Stimulated activated CD8-positive, alpha-beta memory T cell treated with anti-CD3 and anti-CD28 coated beads, Interleukin-4, amount 100 ng/mL, for 24 hours (primary cell): ENCODE measurements at places on chromosomes 11 and 22.

DNA sequence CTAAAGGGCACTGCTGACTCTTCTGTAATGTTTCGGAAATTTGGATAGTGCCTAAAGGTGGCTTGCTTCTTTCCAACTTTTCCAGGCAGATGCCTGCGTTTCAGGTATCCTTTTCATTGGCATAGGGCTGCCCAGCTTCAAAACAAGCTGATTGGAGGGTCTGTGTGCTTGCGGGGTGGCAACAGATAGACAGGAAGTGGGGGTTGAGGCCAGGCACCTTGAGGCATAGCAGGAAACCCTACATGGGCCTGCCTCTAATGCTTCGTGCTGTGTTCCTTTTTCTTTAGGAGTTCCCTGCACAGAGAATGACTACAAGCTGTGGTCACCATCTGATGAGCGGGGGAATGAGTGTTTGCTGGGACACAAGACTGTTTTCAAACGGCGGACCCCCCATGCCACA is 92.2 kb upstream of the SORL1-AS1 start:
- DNase-seq = no peak

GRCh38 chr22:21443057-21443734 is 24.0 kb upstream of the TMEM191C start:
- DNase-seq = no peak

DNA sequence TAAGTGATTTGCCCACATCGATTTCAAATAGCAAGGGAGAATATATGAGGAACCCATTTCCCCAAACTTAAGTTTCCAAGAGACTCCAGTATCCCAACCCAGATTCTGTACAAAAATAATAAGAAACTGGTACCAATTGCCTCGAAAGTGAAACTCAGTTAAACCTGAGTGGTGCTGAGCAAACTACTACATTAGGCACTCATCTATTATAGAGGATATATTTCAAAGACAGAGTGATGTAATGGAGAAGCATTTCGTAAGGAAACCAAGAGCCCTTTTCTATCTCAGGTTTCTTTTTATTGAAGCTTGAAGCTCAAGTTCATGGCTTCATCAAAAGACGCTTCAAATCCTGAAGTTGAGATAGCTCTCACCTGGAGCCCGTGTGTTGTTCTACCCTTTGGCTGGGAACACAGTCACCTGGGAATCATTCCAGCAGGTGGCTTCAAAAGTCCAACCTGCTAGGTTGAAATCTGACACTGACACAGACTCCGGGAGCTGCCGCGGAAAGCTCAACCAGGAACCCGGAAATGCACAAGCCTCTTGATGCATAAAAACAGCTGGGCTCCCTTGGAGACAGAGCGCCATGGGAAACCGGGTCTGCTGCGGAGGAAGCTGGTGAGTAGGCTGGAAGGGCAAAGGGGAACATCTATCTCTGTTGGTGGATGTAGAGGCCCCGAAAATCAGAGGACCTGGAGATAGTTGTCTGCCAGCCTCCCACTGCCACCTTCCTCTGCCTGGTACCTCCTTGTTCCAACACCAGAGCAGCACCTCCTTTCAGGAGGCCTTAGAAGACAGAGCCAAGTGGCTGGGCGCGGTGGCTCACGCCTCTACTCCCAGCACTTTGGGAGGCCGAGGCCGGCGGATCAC is at the start of gene C11orf52:
Gene C11orf52, plus strand, starts transcription at position 524 of the 867 bp plus-strand sequence. Its CDS starts 60 bp downstream, at position 584.
- no peak for DNase-seq

- DNase-seq = no peak
Measured at GRCh38 chr11:109264128-109264527, 157.9 kb upstream of the C11orf87 start.
